ENCODE measurements at places on chromosomes 13 and 19.

- no peak for DNase-seq
Observed at GRCh38 chr13:42380420-42381164, 108.6 kb downstream of the AKAP11 start.

DNA sequence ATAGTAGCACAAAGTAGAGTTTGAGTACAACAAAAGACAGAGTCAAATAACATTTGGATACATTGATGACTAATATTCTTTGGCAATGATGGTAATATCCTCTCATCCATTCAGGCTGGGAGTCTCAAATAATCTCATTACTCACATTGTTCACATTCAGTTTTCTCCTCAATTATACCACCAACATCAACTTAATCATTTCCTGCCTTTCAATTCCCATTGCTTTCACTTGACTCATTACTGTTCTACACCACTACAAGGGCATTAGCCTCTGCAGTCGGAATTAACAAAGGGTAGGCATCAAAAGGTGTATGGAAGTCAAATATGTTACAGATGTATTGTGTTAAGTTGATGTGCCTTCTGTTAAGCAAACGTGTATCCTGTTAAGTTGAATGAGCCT lies 518.4 kb upstream of the SLITRK1 start:
- DNase-seq = no peak

DNA sequence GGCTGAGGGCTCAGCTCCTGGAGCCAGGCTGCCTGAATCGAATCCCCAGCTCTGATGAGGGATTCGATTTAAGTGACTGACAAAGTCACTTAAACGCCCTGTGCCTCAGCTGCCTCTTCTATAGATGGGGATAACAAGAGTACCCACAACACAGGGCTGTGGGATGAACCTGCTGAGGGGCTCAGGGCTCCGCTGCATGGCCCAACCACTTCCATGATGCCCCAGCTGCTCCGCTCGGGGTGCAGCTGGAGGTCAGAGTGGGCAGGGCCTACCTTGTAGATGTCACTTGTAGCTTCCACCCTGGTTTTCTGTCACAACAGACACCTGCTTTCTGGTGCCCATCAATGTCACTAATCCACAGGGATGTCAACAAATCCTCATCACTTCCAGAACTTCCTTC lies 39.2 kb downstream of the STK24 start:
- DNase-seq = no peak

DNA sequence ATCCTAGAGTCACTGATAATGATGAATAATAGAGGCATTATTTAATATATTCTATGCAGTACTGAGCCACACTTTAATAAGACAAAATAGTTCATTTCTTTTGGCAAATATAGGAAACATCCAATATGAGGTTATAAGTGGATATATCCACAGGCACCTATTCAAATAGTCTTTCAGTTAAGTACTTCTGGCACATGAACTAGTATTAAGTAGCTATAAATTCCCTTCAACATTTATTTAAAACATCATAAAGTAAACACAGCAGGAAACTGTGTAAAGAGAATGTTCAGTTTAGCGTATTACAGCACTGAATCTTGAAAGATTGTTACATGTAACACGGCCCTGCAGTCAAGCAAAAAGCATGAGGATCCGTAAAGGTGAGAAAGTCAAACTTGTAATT lies 463.3 kb upstream of the KLF12 start:
- no peak for DNase-seq

GRCh38 chr13:76043874-76044273 lies 407.7 kb downstream of the LMO7 start:
- DNase-seq = no peak
